ENCODE measurements at places on chromosomes 12 and 14. TPM values are rescaled to one million over a fixed set of nuclear protein-coding genes. Genes with fewer than 3 reads are reported as not detected.

Gene CHD8
- total RNA-seq = 43.8 TPM

Gene GLIPR1L1
- not detected for total RNA-seq

Gene CNTN1
- total RNA-seq = 0.43 TPM

Gene JPH4
- not detected for total RNA-seq

Gene COX14
- 28.8 TPM for total RNA-seq

Gene KRT78
- total RNA-seq = not detected

Gene NDUFA9
- 43.5 TPM for total RNA-seq

Gene EIF2S3B
- total RNA-seq = 2.8 TPM

Gene TPH2
- not detected for total RNA-seq

Gene CIDEB
- total RNA-seq = 0.22 TPM

Gene CLEC1A
- total RNA-seq = not detected

Gene VSIG10
- 15.1 TPM for total RNA-seq

Gene PMCH
- not detected for total RNA-seq

Gene PTCSC3
- not detected for total RNA-seq

Gene PXN
- 46.2 TPM for total RNA-seq

Gene KCNMB4
- 1.4 TPM for total RNA-seq
